NCI-H69 (cell line): ENCODE measurements at places on chromosomes 7 and 10.

DNA sequence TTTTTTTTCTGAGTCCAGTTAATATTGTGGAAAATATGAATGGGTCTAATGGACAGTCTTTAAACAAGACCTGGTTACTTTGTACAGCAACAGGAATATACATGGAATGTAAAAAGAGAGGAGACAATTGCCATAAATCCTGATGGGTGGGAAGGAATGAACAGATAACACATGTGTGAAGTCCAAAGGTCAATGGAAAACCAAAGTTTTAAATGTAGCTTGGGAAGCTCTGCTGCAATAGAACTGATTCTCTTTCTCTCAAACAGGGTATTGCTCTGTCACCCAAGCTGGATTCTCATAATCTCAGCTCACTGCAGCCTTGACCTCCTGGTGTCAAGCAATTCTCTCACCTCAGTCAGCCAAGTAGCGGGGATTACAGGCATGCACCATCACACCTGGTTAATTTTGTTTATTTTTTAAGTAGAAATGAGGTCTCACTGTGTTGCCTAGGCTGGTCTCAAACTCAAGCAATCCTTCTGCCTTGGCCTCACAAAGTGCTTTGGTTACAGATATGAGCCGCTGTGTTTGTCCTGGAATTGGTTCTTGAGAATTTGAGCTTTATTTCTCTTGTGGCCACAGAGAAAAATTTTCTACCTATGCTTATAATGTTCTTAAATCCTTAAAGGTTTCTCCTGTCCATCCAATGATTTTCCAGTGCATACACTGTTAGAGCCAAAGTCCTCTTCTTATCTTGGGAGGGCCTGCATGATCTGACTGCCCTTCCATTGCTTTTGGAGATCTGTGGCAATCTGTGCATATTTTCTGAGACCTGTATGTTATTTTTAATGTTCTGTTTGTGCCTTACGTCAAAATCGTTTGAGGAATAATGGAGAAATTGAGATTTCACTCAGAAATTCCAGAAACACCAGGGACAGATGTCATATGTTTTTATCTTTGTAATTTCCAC lies 30.7 kb upstream of the ZNF92 start:
- DNase-seq = no peak

DNA sequence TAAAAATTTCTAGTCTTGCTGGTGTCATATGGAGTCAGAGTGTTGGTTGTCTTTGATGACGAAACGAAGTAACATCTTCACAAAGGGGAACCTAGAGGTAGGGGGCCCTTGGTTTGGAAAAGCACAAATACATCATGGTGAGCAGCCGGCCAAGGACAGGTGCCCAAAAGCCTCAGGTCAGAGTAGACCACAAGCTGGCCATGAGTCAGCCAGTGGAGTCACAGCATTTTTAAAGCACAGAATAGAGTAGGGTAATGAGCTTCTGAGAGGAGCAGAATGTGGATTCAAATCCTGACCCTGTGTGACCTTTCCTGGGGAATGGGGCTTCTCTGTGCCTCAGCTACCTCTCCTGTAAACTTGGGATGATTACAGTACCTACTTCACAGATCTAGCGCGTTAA lies 5.3 kb downstream of the CAMK2B start:
- no peak for DNase-seq

DNA sequence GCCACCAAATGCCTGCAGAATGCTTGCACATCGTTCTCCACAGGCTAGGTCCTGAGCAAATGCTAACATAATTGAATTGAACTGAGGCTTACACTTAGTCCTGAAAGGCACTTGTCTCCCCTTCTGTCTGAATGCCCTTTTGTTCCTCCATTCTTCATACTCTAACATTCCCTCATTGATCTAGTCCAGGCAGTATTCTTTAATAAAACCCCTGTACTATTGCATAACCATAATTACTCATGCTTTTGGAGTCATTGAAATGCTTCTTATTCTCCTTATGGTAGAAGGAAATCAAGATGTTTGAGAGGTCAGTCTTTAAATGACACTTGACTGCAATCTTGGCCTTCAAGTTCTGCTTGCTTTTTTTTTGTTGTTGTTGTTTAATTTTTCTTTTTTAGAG lies 7.1 kb downstream of the PI4K2A start:
- DNase-seq = no peak

DNA sequence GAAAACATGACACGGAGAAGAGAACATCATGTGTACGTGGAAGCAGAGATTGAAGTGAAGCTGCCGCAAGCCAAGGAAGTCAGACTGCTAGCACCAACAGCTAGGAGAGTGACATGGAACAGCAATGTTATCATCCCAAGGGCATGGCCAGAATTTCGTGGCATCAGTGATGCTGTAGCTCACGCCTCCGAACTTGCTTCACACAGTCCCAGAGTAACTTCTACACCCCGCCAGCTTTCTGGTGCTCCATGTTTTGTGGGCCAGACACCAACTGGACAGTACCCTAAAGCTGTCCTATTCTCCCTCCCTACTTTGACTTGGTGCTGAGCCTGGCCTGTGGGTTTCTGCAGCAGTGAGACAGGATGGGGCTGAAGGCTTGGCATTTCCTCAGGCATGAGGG lies 33.0 kb upstream of the EMX2 start:
- DNase-seq = no peak

DNA sequence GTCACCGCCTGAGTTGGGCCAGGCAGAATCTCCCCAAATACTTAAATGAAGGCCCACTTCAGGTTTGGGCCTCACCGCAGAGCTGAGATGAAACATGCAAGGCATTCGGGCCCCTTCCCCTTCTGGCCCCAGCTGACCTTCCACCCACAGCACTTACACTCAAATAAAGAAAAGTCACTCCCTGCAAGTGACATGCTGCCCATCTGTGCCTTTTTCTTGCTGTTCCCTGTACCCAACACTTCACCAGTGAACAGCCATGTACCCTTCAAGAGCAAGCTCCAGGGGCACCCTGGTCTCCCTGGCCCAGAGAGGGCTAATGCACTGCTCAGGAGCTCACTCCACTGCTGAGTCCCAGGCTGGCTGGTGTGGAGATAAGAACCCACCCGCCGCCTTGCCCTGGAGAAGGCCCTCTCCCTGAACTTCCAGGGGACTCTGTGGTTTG lies 40.7 kb downstream of the ZCCHC24 start:
- DNase-seq = no peak

DNA sequence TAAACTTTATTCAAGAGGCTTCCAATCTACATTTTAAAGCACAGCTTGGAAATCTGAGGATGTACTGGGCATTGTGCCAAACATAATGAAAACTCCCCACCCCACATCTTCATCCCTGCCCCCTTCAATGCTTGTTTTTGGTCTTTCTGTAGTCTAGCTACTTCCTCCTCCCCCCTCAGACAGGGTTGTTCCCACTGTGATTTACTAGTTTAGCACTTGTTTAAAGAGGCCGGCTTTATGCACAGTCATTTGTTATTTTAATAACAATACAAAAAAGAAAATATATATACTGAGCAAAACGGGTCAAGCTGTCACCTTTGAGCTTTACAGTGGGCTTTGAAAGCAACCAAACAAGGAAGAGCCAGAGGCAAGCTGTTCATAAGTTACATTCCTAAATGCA lies 132.6 kb downstream of the CHRM2 start:
- DNase-seq = peak; percentile 79

GRCh38 chr10:126502441-126502840 lies 114.2 kb upstream of the ADAM12 start:
- no peak for DNase-seq

- DNase-seq = peak; percentile 68
These were observed 1203.8 kb downstream of the SORCS3 start for GRCh38 chr10:105844676-105845570.

GRCh38 chr10:90018819-90019218 lies 317.4 kb downstream of the KIF20B start:
- no peak for DNase-seq

GRCh38 chr7:55133630-55134358 lies 115.0 kb downstream of the EGFR start:
- DNase-seq = no peak
